ENCODE measurements at places on chromosomes 13 and 19.

DNA sequence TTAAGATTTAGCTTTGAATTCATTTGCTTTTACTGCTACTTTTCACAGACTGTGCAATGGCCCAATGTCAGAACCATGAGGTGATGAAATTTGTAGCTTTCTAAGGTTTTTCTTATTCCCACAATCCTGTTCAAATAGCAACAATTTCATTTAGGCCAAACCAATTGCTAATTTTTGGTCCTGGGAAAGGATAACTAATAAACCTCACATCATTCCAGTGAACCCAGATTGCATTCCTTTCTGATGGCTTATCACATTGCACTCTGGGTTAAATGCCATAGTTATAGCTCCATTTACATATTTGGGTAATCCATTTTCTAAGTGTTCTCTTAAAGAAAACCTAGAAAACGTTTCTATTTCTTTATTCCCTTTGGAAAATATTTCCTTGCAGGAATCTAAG lies 22.9 kb upstream of the POMP start:
- no peak for DNase-seq

GRCh38 chr19:13978351-13979243 lies 26.3 kb downstream of the DCAF15 start:
- no peak for DNase-seq

- DNase-seq = no peak
These were observed 42.5 kb downstream of the EDNRB start for GRCh38 chr13:77876176-77876575.

- no peak for DNase-seq
These were observed 18.5 kb downstream of the POU2F2 start for GRCh38 chr19:42113641-42114348.

DNA sequence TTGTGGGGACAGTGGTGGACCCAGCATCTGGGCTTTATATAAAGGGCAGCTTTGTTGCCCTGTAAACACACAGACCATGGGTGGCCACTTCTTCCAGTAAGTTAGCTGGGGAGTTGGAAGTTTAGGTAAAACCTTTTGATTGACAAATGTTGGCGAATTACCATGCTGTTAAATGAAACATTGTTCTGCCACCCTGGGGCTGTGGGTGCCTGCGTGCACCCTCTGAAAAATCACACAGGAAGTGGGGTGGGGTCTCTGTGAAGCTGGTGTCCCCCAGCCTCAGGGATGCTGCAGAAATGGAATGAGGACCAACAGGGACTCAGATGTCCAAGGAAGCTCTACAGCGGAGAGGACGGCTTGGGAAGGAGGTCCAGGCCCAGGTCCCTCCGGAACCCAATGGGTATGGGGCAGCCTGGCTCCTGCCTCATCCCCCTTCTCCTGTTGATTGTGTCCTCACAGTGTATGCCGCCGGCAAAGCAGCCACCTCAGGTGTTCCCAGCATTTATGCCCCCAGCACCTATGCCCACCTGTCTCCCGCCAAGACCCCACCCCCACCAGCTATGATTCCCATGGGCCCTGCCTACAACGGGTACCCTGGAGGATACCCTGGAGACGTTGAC lies 2.8 kb upstream of the USF2 start:
- DNase-seq = no peak

- DNase-seq = no peak
These were observed 3.9 kb upstream of the FOXO1 start for GRCh38 chr13:40670307-40670706.

GRCh38 chr13:29908416-29909080 lies 58.1 kb upstream of the UBL3 start:
- no peak for DNase-seq

DNA sequence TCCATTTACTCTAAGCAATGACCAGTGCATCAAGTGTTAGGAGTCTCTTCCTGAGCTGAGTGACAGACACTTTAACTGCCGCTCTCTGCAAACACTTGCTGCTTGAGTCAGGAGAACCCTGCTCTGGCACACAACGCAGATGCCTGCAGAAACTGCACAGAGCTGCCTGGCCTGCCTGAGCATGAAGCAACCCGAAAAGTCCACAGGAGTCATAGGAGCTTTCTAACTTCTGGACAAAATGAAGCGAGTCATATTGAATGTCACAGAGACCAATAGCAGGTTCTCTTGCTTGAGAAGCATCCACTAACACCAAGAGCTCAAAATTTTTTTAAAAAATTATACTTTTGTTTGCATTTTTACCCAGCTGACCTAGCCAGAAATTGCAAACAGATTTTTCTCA lies 232.4 kb downstream of the LHFPL6 start:
- DNase-seq = no peak

DNA sequence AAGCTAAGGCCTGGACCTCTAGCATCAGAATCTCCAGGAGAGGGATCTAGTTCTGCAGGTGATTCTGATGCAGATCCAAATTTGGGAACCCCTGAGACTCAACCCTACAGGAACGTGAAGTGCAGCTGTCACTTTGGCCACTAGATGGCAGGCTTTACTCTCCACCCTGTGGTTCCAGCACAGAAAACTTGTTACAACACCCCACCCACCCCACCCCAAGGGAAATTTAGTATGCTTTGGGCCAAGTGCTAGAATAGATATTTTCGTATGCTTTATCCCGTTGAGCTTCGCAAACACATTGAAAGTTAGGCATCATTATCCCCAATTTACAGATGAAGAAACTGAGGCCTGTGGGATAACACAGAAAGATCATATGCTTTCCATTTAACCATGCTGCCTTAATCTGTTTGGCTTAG lies 232.0 kb downstream of the B3GLCT start:
- peak; percentile 34 for DNase-seq

DNA sequence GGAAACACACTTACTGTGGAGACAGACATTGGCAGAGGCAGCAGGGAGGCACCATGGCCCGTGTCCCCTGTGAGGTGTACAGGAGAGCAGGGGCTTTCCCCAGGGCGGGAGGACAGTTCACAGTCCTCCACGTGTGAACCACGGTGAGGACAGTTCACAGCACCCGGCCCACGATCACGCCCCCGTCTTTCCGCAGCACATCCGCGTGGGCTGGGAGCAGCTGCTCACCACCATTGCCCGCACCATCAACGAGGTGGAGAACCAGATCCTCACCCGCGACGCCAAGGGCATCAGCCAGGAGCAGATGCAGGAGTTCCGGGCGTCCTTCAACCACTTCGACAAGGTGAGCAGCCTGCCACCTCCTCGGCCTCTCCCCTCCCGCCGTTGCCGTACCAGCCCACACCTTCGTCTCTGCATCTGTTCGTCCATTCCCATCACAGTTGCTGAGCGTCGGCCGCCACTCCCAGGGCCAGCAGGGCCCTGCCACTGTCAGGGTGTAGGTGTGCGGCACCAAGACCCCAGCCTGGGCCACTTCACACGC lies 17.4 kb downstream of the CAPN12 start:
- no peak for DNase-seq

- no peak for DNase-seq
These were observed 28.6 kb upstream of the PNMA8B start for GRCh38 chr19:46524308-46524707.

GRCh38 chr13:27132538-27132937 lies 39.1 kb downstream of the USP12 start:
- no peak for DNase-seq

GRCh38 chr19:45156751-45157150 lies 4.0 kb downstream of the NKPD1 start:
- no peak for DNase-seq

- no peak for DNase-seq
These were observed 421.4 kb downstream of the COG6 start for GRCh38 chr13:40076765-40077362.

DNA sequence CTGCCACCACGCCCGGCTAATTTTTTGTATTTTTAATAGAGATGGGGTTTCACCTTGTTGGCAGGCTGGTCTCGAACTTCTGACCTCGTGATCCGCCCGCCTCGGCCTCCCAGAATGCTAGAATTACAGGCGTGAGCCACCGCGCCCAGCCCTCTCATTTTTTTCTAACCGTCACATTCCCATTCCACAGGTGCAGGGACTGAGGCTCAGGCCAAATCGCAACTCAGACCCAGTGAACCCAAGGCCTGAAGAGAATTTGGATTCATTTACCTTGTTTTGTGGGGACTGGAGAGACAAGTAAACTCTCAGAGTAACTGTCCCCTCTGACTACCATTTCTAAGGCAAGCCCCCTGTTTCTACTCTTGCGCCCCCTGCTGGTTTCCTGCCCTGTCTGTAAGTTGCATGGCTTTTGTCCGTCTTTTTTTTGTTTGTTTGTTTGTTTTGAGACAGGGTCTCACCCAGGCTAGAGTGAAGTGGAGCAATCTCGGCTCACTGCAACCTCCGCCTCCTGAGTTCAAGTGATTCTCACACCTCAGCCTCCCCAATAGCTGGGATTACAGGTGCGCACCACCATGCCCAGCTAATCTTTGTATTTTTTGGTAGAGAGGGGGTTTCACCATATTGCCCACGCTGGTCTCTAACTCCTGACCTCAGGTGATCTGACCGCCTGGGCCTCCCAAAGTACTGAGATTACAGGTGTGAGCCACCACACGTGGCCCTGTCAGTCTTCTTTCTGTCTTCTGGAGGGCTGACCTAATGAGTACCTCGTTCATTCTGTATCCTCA lies 2.3 kb upstream of the STRN4 start:
- peak; percentile 62 for DNase-seq

- DNase-seq = no peak
These were observed 25.1 kb upstream of the PEPD start for GRCh38 chr19:33546656-33547055.

GRCh38 chr19:18269070-18269723 lies 5.1 kb downstream of the IQCN start:
- no peak for DNase-seq

DNA sequence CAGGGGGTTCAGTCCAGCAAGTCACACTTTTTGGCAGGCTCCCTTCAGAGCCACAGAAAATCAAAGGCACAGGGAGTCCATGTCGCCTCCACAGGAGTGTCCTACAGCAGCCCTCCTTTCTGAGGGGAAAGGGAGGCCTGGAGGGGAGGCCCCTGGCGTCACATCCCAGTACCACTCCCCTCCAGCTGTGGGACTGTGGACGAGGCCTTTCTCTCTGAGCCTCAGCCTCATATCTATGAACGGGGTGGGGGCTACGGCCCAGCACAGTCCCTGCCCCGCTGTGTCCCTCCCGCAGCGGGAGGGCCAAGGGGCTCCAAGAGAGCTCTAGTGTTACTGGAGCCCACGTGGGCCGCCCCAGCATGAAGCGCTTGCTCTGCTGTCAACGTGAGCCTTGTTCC lies 23.8 kb downstream of the PEPD start:
- DNase-seq = no peak

DNA sequence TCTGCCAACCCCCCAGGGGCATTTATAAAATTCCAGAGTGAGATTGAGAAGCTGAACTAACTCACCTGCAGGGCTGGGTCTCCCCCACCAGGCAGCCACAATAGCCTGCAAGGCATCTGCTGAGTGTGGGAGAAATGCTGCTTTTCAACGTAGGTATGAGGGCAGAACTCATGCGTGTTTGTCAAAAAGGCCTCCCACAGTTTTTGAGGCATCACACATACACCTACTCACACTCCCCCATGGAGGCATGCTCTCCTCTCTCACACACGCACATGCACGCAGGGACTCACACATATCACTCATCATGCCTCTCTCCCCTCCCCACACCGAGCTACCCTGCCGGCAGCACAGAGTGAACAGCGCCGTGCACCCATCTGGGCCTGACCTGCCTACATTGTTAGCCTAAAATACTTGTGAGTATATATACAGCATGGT lies 390.5 kb downstream of the FGF9 start:
- peak; percentile 55 for DNase-seq

DNA sequence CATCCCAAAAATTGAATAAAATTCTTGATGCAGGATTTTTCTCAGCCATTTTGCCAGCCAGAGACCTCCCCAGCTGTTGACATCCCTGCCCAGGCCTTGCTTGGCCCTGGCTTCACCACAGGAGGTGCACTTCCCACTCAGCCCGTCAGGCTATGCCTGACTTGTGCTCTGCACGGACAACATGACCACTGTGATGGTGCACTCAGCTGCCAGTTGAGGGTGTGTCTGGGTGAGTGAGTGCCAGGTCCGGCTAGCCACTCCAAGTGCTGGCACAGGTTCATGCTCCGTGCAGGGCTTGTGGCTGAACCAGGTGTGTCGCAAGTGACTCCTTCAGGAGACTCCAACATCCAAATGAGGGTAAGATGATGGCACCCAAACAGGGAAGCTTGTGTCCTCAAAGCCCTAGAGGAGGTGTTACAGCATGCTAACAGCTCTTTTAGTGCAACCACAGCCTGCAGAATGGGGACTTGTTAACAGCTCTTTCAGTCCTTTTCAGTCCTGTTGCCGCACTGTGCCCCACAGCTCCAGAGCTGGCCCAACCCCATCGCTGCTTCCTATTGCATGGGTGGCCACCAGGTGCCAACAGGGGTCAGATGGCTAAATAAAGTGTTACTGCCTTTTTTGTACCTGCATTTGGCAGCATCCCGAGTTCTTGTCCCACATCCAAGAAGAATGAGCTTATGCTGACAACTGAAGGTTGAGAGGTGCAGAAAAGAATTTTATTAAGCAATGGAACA lies 380.7 kb downstream of the SLITRK5 start:
- no peak for DNase-seq

DNA sequence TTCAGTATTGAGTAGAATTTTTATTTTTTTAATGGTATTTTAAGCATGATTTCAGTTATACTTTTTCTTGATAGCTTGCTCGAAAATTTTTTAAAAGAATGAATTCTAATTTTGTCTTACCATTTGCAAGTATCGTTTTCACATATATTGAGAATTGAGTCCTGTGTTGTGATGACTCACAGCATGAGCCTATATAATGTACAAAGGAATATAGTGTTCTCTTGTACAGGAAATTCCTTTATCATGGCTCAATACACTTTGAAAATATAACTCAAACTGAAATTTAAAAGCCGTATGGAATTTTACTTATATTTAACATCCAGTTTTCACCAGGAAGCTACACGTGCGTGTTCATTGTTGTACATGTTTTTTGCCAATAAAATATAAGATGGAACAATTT lies 161.1 kb upstream of the TMTC4 start:
- no peak for DNase-seq

DNA sequence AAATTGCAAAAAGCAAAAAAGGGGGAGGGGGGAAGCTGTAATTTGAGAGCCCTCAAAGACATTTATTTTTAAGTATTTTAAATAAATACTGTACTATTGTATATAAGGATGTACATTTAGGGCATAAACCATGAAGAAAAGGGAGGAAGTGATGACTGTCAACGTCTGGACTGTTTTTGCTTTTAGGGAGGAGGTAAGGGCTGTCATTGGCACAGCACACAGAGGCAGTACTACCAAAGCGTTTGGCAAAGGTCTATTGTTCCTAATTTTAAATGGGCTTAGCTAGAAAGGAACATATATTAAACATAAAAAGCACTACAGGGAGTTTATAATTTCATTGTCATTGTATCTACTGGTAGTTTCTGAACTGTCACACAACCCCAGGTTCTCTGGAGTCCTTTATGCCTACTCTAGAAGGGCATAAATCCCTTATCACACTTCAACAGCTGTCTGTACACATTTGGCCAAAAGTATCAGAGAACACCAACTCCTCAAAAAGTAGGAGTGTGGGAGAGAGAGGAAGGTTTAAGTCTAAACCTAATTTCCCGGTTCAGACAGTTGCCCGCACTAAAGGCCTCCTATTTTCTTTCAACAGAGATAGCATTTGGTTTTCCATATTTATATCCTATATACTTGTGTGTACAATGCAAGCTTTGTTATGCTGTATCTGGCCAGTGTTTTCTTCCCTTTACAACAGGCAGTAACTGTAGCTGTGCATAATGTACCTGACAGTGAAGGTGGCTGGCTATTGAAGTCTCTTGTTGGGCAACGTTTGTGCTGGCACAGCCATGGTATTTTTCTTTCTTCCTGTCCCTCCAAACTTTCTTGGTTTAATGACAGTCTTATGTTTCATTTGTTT lies 406.2 kb downstream of the KLF5 start:
- DNase-seq = no peak

GRCh38 chr19:16778796-16779411 lies 50.3 kb upstream of the SIN3B start:
- peak; percentile 24 for DNase-seq
